ENCODE measurements at places on chromosomes 12 and 14.

- DNase-seq = no peak
Measured at GRCh38 chr14:69895109-69895508, 15.9 kb downstream of the SMOC1 start.

GRCh38 chr12:124413401-124413800 lies 118.5 kb downstream of the RFLNA start:
- no peak for DNase-seq

GRCh38 chr14:74140374-74140850 lies 55.7 kb downstream of the LIN52 start:
- DNase-seq = peak; percentile 18

DNA sequence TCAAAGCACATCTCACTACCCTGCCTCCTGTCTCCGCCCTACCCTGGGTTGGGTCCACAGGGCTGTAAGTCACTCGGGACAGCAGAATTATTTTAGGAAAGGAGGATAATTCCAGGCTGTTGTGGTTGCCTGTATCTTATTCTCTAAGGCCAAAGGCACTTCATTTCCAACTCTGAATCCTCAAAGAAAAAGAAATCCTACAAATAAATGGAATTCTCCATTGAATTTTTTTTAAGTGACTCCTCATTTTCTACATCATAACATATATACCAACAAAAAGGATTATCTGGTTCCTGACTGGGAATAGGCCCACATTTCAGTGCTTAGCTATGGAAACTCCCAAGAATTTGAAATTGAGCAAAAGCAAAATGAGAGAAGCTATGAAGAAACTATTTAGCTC lies 186.4 kb downstream of the ITPR2 start:
- DNase-seq = no peak

- no peak for DNase-seq
Measured at GRCh38 chr12:18955594-18955993, 173.9 kb upstream of the PLEKHA5 start.

- DNase-seq = no peak
Measured at GRCh38 chr12:5014269-5014668, 29.4 kb upstream of the KCNA5 start.

- no peak for DNase-seq
Measured at GRCh38 chr14:69662636-69663299, 51.4 kb downstream of the SUSD6 start.

Measured in DMS53 (cell line).